ENCODE measurements at places on chromosomes 1 and 21.

DNA sequence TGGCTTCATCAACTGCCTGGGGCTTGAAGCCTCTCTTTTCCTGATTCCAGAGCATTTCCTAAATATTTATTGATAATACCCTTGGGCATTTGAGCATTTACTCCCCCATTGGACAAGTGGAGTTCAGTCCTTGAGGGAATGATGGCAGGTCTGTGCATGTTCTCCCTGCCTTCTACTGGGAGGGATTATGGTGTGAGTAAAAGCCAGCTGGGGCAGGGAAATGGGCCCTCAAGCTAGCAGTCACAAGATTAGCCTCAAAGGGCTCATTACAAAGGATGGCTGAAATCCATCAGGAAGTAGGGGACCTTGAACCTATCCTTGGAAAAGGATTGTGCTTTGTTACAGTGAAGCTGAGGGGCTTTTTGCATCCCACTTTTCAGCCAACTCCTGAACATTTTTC lies 24.2 kb upstream of the OSBPL9 start:
- DNase-seq, result no peak

DNA sequence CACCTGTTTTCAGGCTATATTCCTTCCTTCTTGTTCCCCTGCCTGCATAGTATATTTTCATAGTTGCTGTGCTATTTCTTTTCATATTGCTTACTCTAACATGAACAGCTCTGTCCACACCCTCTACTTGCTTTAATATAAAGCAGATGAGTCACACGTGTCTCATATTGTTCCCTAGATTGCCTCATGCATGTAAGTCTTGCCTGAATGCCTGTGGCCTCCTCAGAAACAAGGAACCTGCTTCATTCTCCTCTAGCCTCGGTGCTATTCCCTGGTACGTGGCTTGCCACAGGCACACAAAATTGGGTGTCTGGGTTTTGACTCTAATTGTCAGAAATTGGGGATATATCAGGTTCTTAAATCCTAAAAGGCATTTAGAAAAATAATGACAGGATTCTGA lies 16.5 kb upstream of the PKP1 start:
- DNase-seq, result peak; percentile 91

DNA sequence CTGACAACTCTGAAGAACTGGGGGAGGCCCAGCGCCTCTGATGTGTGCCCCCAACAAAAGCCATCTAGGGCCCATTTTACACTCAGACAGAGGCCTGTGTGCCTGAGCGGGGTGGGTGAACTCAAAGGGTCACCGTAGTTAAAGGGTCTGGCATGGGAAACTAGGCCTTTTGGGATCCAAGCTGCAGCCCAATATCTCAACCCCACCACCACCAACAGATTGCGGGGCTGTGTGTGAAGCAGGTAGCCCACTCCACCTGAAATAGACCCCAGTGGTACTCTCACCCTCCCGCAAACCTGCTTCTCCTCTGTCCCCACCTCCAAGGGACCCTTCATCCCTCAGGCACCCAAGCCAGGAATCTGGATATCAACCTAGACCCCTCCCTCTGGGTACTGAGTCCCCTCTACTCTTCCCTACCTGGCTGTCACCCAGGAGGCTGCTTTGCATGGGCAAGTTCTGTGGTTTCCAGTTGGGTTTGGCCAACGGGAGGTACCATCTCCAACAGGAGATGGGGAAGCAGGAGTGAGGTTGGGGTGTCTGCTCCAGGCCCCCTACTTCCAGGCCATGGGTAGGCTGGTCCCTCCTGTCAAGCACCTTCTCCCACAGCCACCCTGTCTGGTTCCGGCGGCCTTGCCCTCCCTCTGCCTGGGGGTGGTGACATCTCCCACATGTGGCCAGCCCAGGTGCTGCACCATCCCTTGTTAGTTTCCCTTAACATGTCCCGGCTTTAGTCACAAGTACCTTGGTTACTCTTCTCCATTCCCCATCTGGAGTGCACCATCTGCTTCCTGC lies 35.2 kb upstream of the LRP8 start:
- no peak for DNase-seq

DNA sequence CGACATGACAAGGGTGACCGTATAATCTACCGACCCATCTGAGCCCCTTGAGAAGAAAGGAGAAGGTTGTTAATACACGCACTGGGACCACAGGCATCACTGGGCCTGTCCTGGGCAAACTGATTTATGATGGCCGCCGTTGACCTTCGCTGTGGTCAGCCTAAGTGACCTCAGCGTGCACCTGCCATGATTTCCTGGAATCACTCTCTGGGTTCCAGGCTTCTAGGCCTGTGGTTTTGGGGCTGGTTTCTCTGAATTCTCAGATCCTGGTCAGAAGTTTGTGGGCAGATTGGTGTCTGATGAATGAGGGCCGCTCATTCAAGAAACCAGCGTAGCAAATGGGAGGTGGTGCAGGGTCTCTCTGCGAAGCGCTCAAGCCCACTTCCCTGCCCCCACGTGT lies 64.0 kb downstream of the SIK1 start:
- no peak for DNase-seq

DNA sequence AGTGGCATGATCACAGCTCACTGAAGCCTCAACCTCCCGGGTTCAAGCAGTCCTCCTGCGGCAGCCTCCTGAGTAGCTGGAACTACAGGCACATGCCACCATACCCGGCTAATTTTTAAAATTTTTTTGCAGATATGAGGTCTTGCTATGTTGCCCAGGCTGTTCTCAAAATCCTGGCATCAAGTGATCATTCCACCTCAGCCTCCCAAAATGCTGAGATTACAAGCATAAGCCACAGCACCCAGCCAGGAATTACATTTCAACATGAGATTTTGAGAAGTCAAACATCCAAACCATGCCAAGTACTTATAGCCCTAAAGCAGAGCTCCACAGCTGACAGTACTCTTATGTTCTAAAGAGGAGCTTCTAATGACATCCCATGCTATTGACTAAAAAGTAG lies 200.1 kb downstream of the FCRL5 start:
- no peak for DNase-seq

- DNase-seq, result peak; percentile 71
These were observed 10.8 kb upstream of the SHISA4 start for GRCh38 chr1:201877877-201878401.

GRCh38 chr1:115980998-115981993 lies 5.0 kb downstream of the SLC22A15 start:
- peak; percentile 58 for DNase-seq

- DNase-seq, result peak; percentile 26
These were observed 145.2 kb upstream of the ZNF648 start for GRCh38 chr1:182206626-182207239.

GRCh38 chr1:246329900-246330299 lies 177.2 kb downstream of the SMYD3 start:
- no peak for DNase-seq

DNA sequence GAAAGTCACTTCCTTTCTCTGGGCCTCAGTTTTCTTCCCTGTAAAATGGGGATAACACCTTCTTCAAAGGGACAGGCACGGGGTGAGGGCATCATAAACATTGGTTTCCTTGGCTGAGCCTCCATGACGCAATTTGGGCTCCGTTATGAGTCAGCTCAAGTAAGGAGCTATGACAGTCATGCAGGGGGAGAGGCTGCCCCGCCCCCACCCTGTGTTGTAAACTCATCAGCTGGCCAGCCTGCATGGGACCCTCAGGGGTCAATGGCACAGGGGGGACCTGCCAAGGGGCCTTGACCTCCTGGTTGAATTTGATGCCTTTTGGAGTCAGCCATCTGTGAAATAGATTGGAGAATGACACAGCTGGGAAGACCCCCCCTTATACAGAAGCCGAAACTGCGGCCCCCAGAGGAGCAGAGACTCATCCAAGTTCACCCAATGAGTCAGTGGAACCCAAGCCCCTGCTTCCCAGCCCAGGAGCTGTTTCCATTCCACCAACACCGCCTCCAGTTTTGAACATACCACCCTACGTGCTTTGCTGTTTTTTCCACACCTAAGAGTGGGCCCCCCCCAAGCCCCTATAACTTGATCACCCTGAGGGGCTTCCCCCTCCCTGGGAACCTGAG lies 36.8 kb upstream of the RUNX3 start:
- DNase-seq, result peak; percentile 85

- DNase-seq, result peak; percentile 58
These were observed 31.1 kb upstream of the UAP1 start for GRCh38 chr1:162530307-162530987.

DNA sequence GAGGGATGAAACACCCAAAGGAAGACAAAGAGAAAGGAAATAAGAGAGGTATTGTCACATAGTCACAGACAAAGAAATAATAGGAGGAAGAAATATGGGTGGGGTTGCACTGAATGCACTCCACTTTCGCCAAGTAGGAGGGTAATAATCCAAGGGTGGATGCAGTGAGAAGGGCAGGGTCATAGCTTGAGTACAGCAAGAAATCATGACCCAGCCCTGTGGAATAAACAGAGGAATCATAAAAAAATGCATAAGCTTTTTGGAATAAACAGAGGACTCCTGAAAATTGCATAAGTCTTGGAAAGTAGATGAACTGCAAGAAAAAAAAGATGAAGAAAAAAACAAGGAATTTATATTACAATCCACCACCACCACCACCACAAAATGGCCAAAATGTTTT lies 53.1 kb upstream of the CD55 start:
- DNase-seq, result no peak

- DNase-seq, result no peak
These were observed 50.6 kb upstream of the CNTN2 start for GRCh38 chr1:204992201-204992997.

GRCh38 chr1:30411206-30411605 lies 312.2 kb downstream of the MATN1 start:
- no peak for DNase-seq

DNA sequence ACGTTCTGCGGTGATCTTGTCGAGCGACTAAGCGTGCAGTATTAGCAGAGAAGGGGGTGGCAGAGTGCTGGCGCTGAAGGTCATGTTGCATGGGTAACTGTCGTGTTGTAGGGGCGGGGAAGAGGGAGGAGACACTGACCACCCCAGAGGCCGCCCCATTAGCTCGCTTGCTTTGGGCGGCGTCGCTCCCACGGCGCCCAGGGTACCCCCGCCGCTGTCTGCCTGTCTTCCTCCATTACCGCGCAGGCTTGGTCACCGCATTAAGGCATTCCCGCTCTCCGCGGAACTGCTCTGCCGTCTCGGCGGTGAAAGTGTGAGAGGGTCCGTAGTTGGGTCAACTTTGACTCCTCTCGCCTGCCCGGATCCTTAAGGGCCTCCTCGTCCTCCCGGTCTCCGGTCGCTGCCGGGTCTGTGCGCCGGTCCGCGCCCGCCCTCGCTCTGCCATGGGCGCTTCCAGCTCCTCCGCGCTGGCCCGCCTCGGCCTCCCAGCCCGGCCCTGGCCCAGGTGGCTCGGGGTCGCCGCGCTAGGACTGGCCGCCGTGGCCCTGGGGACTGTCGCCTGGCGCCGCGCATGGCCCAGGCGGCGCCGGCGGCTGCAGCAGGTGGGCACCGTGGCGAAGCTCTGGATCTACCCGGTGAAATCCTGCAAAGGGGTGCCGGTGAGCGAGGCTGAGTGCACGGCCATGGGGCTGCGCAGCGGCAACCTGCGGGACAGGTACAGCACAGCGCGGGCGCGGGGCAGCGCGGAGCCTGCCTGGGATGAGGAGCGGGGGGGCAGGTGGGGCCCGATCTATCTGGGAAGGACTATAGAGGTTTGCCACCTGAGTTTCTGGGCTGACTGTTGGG lies at the start of gene MTARC2:
MTARC2 (plus strand) TSS at position 234 of the 846 bp plus-strand sequence; CDS start at position 444, 210 bp downstream.
- peak; percentile 85 for DNase-seq

DNA sequence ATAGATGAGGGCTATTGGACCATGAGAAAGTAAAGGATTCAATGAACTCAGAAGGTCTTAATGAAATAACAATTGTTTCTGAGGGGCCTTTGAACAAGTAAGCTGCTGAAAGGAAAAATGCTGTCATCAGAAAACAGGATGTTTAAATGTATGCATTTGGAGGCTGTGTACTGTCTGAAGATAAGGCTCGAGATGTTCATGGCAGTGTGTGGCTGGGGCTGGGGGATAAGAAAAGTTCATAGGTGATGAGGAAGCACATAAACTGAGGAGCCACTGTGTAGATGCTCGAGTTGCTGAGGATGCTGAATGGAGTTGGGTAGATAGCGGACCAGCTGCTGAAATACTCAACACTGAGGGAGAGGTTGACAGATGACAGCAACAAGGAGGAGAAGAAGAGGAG lies 17.8 kb downstream of the THEM4 start:
- DNase-seq, result no peak

GRCh38 chr1:55490547-55490946 lies 275.4 kb upstream of the USP24 start:
- peak; percentile 89 for DNase-seq

DNA sequence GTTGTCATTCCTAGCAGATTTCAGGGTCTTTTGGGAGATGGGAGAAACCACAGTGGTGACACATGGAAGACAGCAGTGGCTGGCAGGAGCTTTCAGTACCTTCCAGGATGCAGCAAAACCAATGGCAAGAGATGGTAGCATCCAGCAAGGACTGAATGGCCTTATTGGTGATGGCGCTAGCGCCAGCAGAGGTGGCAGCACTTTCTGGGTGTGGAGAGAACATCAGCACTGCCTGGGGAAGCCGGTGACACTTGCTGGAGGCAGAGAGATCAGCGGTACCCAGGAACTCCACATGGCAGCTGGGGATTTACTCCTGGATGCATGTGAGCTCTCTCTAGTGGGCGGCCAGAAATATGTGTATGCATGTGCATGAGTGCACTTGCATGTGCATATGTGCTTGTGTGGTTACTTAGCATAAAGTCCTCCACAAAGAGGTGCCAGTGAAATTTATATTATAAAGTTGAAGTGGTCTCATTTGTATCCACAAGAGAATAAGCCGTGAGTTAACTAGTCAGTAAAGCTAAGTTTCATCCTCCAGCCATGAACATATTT lies 364.7 kb downstream of the LMX1A start:
- no peak for DNase-seq

DNA sequence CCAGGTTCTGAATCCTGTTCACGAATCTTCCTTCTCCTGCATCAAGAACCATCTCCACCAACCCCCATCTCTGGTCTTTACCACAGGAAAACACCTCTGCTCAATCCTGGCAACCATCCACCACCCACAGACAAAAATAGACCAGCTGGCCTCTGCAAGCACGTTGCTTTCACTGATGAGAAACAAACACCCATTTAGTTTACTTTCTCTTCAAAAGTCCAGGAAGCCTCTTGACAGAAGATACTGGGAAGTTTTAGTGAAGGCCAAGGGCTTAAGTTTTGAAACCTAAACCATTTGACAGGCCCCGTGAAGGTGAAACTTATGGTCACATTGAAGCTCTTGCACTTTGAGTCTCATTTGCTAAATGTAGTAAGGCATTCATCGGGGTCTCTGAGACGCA lies 122.6 kb upstream of the PPP2R5A start:
- DNase-seq, result peak; percentile 82

- no peak for DNase-seq
These were observed 42.9 kb downstream of the ADAMTS5 start for GRCh38 chr21:26923986-26924385.

DNA sequence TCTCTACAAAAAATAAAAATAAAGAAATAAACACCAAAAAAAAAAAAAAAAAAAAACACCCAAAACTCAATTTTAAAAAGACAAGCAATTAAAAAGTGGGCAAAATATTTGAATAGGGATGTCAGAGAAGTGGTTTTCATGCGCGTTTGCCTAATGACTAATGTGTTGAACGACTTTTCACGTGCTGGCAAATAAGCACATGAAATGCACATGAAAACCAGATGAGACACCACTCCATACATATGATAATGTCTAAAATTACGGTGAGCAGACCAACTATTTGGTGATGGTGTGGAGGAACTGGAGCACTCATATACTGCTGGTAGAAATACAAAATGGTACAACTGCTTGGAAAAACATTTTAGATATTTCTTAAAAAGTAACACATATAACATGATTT lies 39.4 kb upstream of the UHMK1 start:
- DNase-seq, result no peak

- peak; percentile 22 for DNase-seq
These were observed 513.7 kb upstream of the PLXNA2 start for GRCh38 chr1:208757846-208758245.

All from EH (cell line).